Liver (tissue), 10 donors: ENCODE measurements at places on chromosomes 4 and X. TPM values are rescaled to one million over a fixed set of nuclear protein-coding genes. Genes with fewer than 3 reads are reported as not detected.

- DNase-seq, result no peak
These were observed 102.3 kb upstream of the FAT1 start for GRCh38 chr4:186826006-186826405.

GRCh38 chr4:61520681-61521160 is 320.6 kb downstream of the ADGRL3 start:
- DNase-seq, result no peak

Gene TMPRSS11A
- total RNA-seq, result not detected

- DNase-seq, result no peak
These were observed 433.6 kb downstream of the GASK1B start for GRCh38 chr4:157739242-157739641.

DNA sequence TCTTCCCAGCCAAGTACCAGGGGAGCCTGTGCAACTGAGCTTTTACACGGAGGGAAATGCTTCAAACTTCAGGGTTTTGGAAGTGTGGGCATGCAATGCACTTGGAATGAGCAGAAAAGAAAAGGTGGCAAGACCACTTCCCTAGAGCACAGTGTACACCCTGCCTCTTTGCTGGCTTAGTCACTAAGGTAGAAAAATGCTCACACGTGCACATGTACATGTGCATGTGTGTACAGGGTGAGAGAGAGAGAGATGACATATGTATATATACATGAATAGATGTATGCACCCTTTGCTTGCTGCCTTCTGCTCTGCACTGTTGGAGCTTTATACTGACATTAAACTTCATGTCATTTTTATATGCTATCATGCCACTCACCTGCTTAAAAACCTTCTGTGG is 7.9 kb upstream of the KLF3 start:
- no peak for DNase-seq

GRCh38 chrX:39818750-39819149 is 279.0 kb downstream of the BCOR start:
- DNase-seq, result no peak

DNA sequence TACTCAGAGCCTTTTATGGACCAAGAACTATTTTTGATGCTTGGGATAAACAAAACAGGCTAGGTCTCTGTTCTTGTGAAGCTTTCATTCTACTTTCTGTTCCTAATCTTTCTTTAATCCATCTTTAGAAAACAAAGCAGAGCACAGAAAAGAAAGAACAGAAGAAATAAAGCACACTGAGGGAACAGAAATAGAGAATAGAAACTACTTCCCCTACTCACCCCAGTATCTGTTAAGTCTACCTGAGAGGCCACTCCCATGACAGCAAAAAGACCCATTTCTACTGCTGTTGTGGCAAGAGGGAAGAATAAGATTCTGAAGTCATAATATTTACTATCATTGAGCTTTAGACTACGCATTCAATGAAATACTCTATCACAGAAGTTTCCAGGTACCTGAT is 9.2 kb downstream of the RFC1 start:
- no peak for DNase-seq

GRCh38 chr4:1026115-1026514 is 14.7 kb downstream of the FGFRL1 start:
- peak; percentile 53 for DNase-seq

GRCh38 chr4:146857298-146857697 is 88.4 kb downstream of the TTC29 start:
- DNase-seq, result no peak
